ENCODE measurements at places on chromosomes 1 and 21. TPM values are rescaled to one million over a fixed set of nuclear protein-coding genes. Genes with fewer than 3 reads are reported as not detected.

DNA sequence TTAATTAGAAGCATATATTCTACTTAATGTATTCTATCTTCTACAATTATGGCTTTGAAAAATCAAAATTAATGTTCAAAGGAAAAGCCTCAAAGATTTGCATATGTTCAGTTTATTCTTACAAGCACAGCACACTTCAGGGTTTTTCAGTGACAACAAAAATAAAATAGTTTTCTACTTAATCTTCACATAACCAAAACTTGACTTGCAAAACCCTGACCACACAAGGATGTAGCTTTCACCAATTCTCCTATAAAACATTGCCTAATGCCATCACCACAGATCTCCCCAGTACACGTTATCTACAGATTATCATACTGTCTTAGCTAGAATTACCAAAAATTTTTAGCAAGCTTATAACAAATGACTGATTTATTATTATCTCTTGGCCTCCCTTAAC is 23.3 kb downstream of the LPAR3 start:
- DNase-seq, result no peak

- no peak for DNase-seq
Observed at GRCh38 chr1:19390166-19390850, 78.2 kb downstream of the SLC66A1 start.

DNA sequence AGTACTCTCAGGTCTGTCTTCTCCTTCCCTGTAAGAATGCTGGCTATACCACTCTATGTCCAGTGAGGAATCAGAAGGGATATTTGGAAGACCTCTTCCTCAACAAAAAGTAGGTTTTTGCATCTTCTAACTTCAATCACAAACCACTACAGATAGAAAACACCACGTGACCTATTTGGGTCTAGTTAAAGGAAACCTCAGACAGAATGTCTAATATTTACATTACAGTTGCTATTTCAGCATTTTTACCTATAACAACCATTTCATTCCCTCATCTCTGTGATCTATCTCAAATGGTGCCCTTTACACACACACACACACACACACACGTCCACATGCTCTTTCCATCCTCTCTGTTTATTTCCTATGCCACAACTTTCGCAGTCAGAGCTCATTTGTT is 7.9 kb upstream of the ADORA3 start:
- no peak for DNase-seq

GRCh38 chr21:20031807-20032206 is 966.4 kb upstream of the NCAM2 start:
- no peak for DNase-seq

DNA sequence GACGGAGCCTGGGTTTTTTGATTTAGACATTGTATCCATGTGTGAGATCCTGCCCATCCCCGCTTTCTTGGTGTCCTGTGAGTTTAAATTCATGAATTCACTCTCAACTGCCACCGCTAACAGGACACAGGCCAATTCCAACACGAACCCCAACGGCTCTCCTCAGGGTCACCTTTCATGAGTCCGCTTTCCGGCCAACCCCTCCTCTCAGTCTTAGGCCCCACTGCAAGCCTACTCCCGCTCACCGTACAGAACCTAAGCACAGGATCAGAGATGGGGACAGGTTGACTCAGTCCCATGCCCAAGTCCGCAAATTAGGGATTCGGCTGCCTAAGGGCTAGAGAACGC is 238 bp upstream of the SCP2 start:
- DNase-seq, result no peak

DNA sequence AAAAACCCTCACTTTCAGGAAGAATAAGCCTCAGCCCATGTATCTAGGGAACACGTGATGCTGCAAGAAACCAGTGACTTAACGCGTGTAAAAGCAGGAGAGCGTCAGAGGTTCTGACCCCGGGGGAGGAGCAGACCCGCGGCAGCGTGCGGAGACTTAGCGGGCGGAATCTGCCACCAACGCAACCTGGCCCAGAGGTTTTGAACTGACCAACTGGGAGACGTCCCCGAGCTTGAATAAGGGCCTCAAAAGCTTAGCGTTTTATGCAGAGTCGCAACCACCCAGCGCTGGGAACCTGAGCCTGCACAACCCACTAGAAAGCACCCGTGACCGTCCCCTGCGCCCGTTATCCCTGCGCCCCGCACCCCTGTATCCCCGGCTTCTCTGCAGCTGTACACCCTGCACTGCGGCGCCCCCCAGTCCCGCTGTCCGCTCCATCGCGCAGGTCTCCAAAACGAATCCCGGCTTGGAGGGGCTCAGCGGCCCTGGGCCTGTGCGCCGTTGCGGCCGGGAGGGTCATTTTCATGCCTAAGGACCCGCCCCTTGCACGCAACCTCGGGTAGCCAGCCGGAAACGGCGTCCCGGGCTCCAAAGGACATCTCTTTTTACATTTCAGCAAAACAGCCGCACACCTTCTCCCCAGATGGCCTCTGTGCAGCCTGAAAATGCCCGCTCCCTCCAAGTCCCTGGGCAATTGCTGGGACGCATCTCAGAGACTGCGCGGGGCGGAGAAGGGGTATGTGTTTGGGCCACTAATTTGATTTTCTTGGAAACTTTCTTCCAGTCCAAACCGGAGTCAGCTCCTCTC is 29.4 kb upstream of the TRIM17 start:
- DNase-seq, result no peak

DNA sequence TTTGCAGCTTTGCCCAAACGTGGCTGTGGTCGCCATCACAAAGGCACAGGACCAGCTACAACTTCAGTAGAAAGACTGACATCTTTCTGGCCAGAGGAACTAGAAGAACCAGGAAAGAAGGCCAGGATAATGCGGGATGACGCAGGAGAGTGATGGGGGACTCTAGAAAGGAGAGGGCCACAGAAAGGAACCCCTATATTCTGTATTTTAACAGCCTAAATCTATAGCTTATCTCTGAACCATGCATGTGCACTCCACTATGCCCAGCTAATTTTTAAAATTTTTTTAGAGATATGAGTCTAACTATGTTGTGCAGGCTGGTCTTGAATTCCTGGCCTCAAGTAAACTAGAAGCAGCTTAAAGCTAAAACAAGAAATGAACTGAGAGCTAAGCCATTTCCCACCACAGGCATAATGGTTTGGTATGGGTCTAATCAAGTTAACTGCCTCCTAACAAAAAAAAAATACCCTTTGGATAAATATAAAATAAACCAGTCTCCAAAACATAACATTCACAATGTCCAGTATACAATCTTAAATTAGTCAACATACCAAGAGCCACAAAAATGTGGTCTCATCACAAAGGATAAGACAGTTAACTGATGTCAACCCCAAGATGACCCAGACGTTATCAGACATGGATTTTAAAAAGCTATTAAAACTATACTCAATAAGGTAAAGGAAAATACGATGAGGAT is 18.0 kb downstream of the LTN1 start:
- DNase-seq, result no peak

DNA sequence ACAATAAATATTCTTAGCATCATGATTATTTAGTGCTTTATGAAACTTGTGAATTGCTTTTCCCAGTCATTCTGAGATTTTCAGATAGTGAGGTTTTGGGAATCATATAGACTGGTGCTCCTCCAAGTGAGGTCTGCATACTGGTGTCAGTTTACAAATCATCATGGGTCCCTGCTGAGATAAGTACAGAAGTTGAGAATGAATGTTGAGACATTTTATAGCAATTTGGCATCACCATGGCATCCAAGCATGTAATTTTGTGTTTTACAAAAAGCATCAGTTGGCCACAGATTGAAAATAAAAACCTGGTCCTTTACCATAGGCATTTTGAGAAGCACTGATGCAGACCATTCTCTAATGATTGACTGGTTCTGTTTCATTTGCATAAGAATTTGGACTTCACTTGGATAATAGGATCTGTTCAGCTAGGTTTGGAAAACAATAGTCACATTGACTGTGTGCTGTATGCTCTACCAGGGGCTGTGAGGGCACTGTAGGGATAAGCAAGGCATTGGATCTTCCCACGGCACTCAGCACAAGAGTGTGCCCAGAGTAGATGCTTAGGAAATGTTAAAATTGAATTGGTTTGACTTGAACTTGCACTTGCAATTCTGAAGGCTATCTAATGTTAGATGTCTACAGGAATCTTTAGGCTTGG is 79.0 kb upstream of the JUN start:
- DNase-seq, result no peak

DNA sequence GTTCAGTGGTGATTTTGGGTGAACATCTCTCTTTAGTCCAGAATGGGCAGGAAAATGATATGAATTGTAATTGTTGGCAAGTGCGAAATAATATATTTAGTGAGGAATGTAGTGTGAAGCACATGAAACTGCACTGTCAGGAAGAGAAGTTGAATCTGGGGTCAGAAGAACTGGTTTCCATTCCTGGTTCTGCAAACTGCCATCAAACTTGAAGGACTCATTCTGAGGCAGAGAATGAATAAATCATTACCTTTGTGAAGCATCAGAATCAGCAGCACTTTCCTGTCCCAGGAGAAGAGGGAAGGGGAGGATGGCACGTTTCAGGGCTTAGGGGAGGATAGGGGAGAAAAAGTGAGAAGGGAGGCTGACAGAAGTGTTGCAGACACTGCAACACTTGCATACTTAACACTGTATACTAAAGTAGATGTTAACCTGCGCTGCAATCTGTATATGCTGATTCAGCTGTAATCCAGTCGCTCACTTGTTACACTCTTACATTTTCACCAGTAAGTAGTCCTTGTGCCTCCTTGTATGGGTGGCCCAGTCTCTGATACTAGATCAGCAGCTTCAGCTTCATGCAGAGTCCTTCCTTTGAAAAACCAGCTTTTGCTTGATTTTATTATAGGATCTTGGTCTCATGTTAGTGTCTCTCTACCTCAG is 10.5 kb upstream of the RPTN start:
- no peak for DNase-seq

Gene PIGR
- not detected for total RNA-seq
